ENCODE measurements at places on chromosomes 12 and 14.

DNA sequence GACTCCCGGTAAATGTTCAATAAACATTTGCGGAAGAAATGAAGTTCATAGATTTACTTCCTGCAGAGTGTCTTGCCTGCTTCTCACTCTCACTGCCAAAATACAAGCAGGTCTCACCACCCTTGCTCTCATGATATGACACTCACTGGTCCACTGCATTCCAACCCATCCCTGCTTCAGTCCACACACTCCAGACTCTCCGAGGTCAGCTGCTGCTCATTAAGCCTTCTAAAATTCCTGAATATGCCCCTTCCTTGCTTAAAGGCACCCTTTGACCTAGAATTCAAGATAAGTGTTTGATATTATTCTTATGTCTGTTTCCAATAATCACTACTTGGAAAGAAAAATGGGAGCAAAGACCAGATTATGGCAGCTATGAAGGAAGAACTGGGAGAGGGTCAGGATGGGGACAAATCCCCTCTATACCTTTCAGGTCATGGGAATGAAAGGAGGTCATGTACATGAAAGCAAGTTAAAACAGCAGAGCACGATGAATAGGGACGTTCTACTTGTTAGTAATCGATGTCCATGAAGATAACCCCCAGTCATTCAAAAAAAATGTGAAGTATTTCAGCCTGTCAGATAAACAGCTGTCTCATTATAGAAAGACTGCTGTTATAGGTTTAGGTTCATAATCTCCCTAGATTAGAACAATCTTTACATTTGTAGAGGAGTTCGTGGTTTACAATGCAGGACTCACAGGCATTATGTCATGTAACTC, 10.5 kb upstream of the NID2 start:
- DNase-seq, result no peak

DNA sequence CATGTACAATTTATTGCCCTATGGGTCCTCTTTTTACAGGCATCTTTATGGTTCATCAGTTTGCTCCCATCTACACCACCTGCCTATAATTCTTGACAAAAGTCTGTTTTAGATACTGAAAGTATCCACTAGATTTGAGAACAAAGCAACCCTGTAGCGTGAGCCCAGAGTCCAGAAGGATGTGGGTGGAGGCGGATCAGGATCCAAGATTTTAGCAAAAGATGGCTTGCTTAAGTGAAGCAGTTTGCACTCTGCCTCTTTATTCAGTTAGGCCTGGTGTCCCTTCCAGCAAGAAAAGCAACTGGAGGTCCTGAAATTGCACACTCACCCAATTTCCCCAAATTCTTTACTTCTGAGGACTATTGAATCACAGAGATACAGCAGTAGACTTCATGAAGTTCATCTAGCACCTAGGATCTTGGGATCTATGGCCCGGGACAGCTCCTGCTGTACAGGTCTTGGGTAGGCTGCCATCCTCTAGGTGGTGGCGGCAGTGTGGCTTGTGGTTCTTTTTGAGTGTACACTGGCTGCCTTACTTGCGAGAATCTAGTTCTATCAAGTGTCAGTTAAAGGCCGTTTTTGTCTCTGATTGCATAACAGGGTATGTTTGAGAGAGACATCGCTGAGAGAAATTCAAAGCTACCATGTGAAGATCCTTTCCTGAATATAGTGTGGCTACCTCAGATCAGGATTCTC, 873.2 kb downstream of the NRXN3 start:
- no peak for DNase-seq

GRCh38 chr12:23703051-23703450, 246.4 kb downstream of the SOX5 start:
- no peak for DNase-seq

DNA sequence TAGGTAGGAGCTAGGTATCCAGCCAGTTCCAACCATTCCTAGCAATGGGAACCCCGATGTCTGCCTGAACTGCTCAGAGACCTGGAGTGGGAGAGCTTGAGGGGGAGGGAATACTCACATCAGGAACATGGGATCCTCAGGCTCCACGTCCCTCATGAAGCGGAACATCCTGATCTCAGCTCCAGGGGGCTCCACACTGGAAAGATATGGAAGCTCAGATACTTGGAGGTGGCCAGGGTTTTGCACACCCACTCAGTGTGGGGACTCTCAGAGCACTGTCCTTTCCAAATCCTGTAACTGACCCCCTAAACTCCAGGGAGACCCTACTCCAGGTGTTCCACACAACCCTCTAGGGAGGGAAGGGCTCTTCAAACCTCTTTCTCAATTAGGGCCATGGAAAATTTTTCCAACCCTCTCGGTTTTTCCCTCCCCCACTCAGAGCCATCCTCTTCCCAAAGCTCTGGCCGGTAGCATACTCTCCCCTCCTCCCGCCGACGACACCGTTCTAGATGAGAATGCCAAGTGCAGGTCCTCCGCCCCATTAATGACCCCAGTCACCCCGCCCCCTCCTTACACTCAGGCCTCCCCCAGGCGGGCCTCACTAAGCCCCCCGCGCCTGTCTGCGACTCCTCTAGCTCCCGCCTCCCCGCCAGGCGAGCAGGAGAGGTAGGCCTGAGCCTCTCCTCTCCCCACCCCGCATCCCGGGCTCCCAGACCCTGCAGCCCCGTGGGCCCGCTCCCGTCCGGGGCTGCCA, 597 bp downstream of the MLF2 start:
- DNase-seq, result no peak

GRCh38 chr12:127728285-127728684, 538.7 kb upstream of the TMEM132C start:
- DNase-seq, result no peak

DNA sequence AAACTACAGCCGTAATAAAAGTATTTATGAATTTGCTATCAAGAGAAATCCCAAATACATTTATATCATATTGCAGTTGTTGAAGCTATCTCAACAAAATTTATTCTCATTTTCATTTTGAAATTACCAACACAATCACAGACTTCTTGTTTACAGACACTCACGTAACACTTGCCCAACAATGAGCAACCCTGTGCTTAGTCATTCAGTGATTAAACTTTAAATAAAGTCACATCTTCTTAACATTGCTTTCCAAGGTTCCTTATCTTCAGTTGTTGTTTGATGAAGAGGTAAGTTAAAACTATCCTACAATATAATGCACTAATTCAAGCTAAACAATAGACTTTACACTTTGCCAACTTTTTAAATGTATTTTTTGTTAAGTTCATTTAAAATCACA, 601.8 kb downstream of the SLC16A7 start:
- DNase-seq, result no peak

DNA sequence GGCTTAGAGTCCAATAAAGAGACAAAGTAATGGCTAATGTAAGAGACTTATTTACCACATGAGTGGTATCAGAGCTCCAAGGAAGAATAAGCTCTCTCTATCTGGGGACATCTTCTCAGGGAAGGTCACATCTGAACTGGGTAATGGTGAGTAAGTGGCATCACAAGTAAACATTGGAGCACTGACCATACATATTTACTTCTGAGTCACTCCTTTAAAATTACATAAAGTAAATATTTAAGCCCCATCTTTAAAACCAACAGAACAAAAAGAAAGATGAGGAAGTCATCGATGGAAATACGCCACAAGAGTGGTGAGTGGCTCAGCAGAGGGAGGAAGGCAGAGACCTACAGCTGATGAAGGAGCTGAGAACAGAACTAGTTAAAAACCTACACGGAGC, 159.9 kb downstream of the DUSP6 start:
- DNase-seq, result no peak

DNA sequence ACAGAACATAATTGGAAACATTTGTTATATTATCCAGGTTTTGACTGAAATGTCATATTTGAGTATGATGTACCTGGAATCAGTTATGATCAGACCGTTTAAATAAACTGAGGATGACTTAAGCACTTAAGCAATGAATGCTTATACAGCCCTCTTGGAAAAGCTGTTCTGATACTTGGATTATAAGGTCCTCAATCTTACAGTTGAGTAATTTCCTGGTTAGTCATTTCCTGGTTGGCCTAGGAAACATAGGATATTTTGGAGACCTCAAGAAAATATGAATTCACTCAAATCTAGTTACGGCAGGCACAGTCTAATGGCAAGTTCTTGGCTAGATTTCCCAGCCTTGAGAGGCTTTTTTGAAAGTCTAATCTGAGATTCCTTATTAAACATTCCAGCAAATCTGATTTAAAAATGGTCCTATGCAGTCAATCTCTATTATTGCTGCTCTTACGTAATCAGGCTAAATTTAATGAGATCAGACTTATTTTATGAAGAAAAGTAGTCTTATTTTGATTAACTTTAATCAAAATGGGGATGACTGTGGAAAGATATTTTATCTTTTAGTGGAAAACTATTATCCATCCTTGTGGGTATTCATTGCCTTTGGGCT, 447.2 kb downstream of the SNAPC1 start:
- DNase-seq, result no peak

GRCh38 chr12:7162691-7163114, 26.8 kb upstream of the PEX5 start:
- no peak for DNase-seq

DNA sequence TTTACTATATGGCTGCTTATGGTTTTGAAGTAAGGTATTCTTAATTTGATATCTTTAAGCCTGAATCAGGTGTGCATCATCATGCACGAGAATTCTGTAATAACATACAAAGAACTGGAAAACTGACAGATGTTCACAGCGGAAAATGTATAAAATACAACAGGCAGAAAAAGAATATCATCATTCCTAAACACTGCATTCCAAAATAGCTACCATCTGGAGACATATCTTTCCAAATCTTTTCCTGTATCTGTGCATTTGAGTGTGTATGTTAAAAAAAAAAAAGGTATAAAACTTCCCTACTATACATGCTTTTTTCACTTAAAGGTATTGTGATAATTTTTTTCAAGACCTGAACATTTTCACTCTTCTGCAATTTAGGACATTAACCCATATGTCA, 13.7 kb downstream of the PTPRO start:
- DNase-seq, result no peak

DNA sequence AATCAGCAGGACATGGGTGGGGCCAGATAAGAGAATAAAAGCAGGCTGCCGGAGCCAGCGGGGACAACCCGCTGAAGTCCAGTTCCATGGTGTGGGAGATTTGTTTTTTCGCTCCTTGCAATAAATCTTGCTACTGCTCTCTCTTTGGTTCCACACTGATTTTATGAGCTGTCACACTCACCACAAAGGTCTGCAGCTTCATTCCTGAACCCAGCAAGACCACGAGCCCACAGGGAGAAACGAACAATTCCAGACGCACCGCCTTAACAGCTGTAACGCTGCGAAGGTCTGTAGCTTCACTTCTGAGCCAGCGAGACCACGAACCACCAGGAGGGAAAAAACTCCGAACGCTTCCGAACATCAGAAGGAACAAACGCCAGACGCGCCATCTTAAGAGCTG, 2.8 kb upstream of the CNIH1 start:
- DNase-seq, result no peak

- no peak for DNase-seq
These were observed 1029.7 kb upstream of the LRFN5 start for GRCh38 chr14:40576880-40577478.

- DNase-seq, result no peak
These were observed 68.9 kb downstream of the ZNF641 start for GRCh38 chr12:48281811-48282210.

GRCh38 chr12:83864054-83864453, 1048.5 kb downstream of the SLC6A15 start:
- DNase-seq, result no peak

DNA sequence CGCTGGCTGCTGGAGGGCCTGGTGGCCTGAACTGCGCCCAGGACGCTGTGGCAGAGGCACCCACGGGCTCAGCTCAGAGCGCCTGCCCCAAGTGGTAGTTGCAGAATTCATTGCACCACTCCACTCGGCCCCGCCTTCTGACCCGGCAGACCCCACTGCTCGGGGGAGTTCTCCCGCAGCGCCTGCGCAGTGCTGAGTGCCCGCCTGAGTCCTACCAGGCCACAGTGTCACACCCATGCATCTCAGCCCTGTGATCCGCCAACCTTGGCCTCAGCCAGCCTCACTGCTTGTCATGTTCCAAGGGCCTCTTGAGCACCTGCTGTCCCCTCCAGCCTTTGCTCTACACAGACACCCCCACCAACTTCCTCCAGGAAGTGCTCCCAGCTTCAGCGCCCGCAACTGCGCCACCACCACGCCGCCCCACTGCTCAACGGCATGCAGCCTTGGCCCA, 12.2 kb downstream of the DEGS2 start:
- peak; percentile 50 for DNase-seq

GRCh38 chr14:74549588-74549987, 56.0 kb downstream of the ISCA2 start:
- DNase-seq, result no peak

DNA sequence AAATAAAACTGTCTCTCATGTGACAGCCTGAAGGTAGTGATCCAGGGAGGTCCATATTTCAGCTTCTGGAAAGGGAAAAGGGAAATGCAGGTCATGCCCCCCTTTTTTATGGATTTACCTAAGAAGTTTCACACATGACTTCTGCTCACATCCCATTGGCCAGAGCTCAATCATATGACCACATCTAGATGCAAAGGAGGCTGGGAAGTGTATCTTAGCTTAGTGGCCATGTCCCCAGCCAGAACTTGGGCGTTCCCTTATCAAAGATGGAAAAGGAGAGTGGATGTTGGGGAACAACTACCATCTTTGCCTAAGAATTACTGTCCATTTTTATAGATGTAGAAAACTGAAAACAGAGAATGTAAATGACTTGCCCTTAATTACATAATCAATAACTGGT, 26.5 kb upstream of the CRADD start:
- DNase-seq, result no peak

DNA sequence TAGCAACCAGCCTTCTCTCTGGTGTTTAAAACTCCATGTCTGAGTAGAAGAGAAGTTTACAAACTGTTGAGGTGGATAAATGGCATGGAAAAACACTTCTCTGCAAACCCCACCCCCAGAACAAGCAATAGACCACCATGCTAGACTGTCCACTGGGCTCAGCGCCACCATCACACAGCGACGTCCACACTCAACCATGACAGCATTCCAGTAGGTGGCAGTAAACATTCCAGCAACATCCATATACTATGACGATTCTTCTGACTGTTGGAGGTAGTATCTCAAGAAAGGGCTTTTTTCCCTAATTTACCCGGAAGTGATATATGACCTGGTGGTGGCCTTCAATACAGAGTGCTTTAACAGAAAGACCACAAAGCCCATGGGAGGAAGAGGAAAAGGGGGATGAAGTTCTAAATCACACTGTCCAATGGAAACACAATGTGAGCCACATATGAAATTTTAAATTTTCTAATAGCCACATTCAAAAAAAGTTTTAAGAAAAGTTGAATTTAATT, 152.2 kb downstream of the SLC15A4 start:
- DNase-seq, result no peak

GRCh38 chr14:36866867-36867266, 205.2 kb downstream of the PAX9 start:
- DNase-seq, result no peak

Data from central memory CD8-positive, alpha-beta T cell (primary cell).